Chondrocyte (in vitro differentiated cells): ENCODE measurements at places on chromosomes 5 and 9.

DNA sequence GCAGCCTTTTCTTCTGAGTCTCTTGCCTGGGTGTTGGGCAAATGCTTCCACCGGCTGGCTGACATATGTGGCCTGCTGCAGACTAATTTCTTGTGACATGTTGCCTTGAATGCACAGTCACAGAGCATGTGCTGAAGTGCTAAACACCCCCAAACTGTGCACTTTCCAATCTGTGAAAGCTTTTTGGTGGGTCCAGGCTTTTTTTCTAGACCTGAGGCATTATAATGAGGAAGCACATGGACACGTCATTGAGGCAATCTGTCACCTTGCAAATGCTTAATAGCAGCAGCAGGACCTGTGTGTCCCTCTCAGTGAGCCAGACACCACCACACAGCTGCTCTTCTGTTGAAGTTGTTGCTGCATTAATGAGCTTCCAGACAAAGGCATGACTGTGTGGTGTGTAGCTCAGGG is 274.7 kb downstream of the ELAVL2 start:
- no peak for DNase-seq

- DNase-seq, result no peak
Observed at GRCh38 chr9:136719195-136719880, 7.0 kb downstream of the DIPK1B start.

DNA sequence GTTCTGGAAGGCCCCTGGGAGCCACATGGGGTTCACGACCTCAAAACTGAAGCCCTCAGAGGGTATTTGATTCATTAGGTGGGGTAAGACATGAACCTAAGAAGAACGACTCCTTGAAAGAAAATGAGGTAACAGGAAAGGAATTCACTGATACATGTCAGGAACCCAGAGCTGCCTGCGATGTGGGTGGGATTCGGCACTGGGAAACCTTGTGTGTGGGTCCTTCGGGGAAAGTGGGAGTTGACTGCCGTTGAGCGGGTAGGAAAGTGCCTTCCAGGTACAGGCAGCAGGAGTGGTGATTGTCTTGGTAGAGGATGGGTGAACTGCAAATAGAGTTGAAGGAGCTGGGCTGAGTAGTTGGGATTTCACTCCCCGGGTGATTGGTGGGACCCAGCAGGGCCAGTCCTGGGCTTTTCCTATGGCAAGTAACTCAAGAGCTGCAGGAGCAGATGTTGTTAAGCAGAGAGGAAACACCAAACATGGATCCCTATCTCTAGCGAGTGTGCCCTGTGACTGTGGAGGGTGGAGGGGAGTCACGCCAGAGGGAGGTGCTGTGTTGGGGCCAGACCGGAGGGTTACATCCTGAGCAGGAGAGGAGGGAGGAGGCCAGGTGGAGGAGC is 30.8 kb downstream of the ANKRD33B start:
- no peak for DNase-seq

- no peak for DNase-seq
Observed at GRCh38 chr5:78501411-78502352, 141.3 kb downstream of the SCAMP1 start.

DNA sequence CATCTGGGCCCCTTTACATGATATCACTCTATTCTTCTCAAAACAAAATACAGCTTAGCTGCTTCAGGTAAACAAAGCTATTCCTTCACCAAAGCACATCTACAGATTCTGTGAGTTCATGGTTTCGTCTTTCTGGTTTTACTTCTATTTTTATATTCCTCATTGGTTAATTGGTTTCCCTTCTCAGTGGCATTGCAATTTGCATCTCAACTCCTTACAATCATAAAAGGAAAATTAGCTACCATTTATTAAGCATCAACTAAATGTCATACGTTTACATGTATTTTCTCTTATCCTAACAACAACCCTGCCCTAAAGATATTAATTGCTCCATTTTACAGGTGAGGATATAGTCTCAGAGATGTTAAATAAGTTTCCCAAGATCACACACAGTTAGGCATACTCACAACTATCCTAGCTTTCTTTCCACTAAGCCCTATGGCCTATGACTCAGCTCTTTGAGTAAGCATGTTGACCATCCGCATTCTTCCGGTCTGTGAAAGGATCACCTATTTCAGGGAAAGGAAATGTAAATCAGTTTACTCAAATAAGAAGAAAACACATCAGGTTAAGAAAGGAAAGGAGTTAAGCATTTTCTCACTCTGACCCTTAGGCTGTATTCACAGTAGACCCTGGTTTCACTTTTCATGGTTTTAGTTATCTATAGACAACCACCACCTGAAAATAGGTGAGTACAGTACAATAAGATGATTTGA is 146.1 kb downstream of the CAAP1 start:
- DNase-seq, result no peak

DNA sequence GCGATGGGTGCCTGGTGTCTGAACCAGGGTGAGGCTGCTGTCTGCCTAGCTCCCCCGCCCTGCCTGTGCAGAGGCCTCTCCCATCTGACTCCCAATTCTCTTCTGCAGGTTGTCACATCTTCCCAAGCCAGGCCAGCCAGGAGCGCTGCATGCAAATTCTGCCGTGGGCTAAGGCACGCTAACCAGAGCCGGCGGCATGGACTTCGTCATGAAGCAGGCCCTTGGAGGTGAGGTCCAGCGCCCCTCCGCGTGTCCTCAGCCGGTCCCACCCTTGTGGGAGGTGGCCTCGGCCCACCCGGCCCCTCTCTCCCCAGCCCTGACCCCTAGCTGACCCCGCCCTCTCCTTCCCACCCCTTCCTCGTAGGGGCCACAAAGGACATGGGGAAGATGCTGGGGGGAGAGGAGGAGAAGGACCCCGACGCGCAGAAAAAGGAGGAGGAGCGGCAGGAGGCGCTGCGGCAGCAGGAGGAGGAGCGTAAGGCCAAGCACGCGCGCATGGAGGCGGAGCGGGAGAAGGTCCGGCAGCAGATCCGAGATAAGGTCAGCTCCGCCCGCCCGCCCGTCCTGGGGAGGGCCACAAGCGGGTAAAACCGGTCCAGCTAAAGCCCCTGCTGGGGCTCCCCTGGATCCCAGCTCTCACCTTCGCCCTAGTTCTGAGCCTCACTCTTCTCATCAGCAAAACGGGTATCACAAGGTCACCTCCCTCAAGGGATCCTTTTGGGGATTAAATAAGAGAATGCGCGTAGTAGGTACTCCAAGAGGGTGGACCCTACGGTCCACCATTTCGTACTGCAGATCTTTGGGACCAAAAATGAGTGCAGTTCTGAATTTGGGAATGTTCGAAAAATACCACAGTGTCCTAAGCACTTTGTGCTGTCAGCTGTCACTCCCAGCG is 7.4 kb downstream of the CPLX2 start:
- no peak for DNase-seq

GRCh38 chr5:83837265-83837907 is 116.7 kb upstream of the HAPLN1 start:
- DNase-seq, result no peak

DNA sequence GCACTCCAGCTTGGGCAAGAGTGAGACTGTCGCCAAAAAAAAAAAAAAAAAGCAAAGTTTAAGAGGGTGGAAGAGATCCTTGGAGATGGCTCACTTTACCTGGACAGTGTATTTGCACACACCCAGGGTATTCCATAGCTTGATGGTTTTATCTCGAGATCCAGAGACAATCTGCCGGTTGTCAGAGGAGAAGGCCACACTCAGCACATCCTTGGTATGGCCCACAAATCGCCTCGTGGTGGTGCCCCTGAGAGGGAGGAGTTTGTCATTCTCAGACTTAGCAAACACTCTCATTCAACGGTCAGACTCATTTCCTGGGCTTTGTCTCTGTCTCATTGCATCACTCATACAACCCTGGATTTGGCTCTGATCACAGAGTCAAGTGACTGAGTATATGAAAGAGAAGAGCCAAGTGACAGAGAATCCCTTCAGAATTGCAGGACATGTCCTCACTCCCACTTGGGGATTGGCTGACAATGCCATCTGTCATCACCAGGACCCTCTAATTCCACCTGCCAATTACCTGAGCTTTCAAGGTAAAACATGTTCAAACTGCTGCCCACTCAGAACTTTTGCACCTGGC is 2.2 kb downstream of the RACK1 start:
- DNase-seq, result no peak

GRCh38 chr5:126777257-126777974 is 480 bp downstream of the LMNB1 start:
- DNase-seq, result no peak

DNA sequence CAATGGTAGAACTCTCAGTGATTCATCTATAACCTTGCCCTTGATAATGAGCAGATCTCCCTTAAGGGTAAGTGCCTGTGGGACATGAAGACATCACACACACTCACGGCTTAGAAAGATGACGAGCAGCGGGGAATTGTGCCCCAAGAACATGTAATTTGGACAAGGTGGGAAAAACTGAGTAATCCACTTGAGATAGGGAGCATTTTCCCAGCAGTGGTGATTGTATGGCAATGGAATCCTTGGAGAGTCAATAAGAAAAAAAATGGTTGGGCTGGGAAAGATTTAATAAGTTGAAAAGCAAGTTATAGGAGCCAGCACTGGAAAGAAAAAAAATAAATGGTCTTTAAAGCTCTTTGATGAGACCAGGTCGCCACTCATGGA is 193.1 kb downstream of the GLIS3 start:
- no peak for DNase-seq

- no peak for DNase-seq
Observed at GRCh38 chr5:110807169-110807568, 68.4 kb downstream of the SLC25A46 start.

GRCh38 chr9:1384816-1385215 is 334.7 kb downstream of the DMRT2 start:
- DNase-seq, result no peak

DNA sequence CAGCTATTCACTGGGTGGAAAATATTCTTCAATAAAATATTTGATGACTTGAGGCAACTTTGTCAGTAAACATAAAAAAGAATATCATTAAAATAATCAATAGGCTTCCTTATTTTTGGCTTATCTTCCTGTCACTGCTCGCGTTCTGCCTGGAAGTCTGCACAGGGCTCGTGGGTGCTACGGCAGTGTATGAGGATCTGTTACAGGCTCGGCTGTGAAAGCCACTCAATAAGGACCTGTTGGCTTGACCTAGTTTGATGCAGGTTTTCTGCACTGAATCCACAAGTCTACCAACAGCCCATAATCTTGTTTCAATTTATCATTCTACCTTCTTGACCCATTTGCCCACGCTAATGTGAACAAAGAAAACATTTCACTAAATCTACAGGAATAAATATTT is 97.2 kb downstream of the PDZD2 start:
- no peak for DNase-seq

GRCh38 chr5:96008487-96008886 is 46.8 kb upstream of the ELL2 start:
- DNase-seq, result no peak

DNA sequence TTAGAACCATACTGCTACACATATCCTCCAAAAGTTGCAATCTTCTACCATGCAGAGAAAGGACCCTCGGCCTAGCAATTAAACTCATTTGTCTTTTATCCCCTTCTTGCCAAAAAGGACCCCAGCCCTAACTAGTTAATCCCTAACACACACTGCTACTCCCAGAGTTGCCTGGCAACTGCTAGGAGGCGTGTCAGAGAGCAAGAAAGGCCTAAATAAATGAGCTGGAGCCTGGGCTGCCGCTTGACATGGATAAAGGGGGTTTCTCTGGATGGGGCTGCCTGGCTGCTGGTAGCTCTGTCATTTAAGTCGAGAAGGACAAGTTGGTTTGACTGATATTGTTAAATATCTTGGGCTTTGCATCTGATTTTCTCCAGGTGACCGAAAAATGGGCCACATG is 194.8 kb downstream of the CRB2 start:
- DNase-seq, result no peak

GRCh38 chr5:115186794-115187193 is 17.1 kb upstream of the TRIM36 start:
- DNase-seq, result no peak

- no peak for DNase-seq
Observed at GRCh38 chr9:118701985-118702384, 667.2 kb downstream of the BRINP1 start.

DNA sequence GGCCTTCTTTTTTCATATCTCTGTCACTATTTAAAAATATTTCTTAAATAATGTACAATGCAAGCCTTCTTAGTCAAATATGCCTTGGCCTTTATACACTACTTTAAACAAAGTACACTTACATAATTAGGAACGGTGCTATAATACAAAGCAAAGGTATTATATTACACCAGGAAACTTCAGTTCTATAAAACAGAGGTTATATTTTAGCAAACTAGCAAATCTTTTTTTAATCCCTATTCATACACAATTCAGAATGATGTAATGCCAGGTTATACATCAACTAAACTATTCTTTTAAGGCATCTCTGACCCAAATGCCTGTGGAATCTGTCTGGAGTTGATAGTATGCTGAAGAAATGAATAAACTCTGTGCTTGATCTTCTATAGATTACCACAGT is 10.7 kb upstream of the LURAP1L start:
- DNase-seq, result no peak

GRCh38 chr9:35322075-35322885 is 160.5 kb downstream of the UNC13B start:
- no peak for DNase-seq

GRCh38 chr5:133128066-133128465 is 76.3 kb downstream of the HSPA4 start:
- no peak for DNase-seq

- no peak for DNase-seq
Observed at GRCh38 chr5:145341842-145342241, 493.3 kb downstream of the PRELID2 start.

- no peak for DNase-seq
Observed at GRCh38 chr5:178777520-178777919, 47.1 kb upstream of the ZNF354A start.

DNA sequence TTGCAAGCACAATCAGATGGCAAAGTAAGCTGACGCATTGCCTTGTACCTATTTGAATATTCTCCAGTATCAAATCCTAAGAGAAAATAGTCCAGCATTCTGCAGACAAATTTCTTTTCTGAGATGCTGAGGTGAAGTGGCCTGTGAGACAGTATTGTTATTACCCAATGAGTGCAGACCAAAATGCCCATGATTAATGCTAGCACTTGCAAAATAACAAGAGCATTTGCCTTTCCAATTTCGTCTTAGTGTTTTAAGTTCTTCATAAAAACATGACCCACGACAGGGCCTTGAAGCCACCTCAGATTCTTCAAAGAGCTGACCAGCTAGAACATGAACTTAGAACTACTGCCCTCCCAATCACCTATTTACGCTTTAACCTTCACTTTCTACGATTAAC is 2.6 kb upstream of the IQGAP2 start:
- DNase-seq, result no peak

DNA sequence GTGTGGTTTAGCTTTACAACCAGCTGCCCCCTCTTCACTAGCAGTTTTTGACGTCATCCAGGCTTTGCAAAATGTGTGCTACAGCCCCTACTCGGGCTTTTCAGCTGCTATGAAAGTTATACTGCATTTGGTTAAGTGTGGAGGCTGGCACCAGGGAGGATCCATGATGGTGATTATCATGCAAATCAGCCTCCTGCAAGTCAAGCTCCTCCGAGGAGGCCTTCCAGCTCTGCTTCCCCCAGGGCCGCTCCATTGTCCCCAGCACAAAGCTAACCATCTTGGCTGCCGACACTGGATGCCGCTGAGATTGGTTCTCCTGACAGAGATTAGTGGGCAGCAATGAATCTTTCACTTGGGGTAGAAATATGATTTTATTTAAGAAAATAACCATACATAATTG is 159.6 kb downstream of the NR2F1-AS1 start:
- DNase-seq, result no peak

- DNase-seq, result no peak
Observed at GRCh38 chr9:76600007-76600615, 141.1 kb downstream of the GCNT1 start.

GRCh38 chr5:67104859-67105258 is 91.7 kb downstream of the CD180 start:
- DNase-seq, result no peak
